Suprapubic skin (tissue), 4 donors: ENCODE measurements at places on chromosomes 5 and 9. TPM values are rescaled to one million over a fixed set of nuclear protein-coding genes. Genes with fewer than 3 reads are reported as not detected.

CYLC2 gene
- total RNA-seq: not detected

PTGR1 gene
- 40.9 TPM for total RNA-seq

OR13J1 gene
- total RNA-seq: not detected

CERT1 gene
- 31.1 TPM for total RNA-seq

NOXA1 gene
- 2.2 TPM for total RNA-seq

FGD3 gene
- 9.2 TPM for total RNA-seq

ZNF354B gene
- total RNA-seq: 34.5 TPM

EFNA5 gene
- 36.1 TPM for total RNA-seq

TBC1D2 gene
- 46.9 TPM for total RNA-seq
